ENCODE measurements at places on chromosomes 3 and 15. TPM values are rescaled to one million over a fixed set of nuclear protein-coding genes. Genes with fewer than 3 reads are reported as not detected.

The ACP3 gene
- not detected for polyA plus RNA-seq

The NPAP1 gene
- polyA plus RNA-seq = not detected

The TMOD2 gene
- 1.9 TPM for polyA plus RNA-seq

The CX3CR1 gene
- 1.1 TPM for polyA plus RNA-seq

The SOX2 gene
- not detected for polyA plus RNA-seq

The LRRC34 gene
- polyA plus RNA-seq = 0.40 TPM

The ACTRT3 gene
- polyA plus RNA-seq = not detected

The LRRIQ4 gene
- polyA plus RNA-seq = not detected

The SPTBN5 gene
- polyA plus RNA-seq = 0.12 TPM

The CCR3 gene
- not detected for polyA plus RNA-seq

The SNX22 gene
- 0.93 TPM for polyA plus RNA-seq

The LRRC28 gene
- polyA plus RNA-seq = 25.9 TPM

The NOX5 gene
- not detected for polyA plus RNA-seq

The NUP210 gene
- polyA plus RNA-seq = 52.6 TPM

The PRSS50 gene
- not detected for polyA plus RNA-seq

The MYZAP gene
- 9.7 TPM for polyA plus RNA-seq

The RAF1 gene
- 87.8 TPM for polyA plus RNA-seq

The FSTL1 gene
- not detected for polyA plus RNA-seq

The BLM gene
- polyA plus RNA-seq = 2.8 TPM

The TMEM89 gene
- polyA plus RNA-seq = not detected

The GABRR3 gene
- not detected for polyA plus RNA-seq

The C3orf33 gene
- 4.3 TPM for polyA plus RNA-seq

The GOLGA8T gene
- not detected for polyA plus RNA-seq

The TMEM40 gene
- not detected for polyA plus RNA-seq

The SAMMSON gene
- polyA plus RNA-seq = not detected

Data from naive thymus-derived CD4-positive, alpha-beta T cell (primary cell).